ENCODE measurements at places on chromosomes 2 and 18. TPM values are rescaled to one million over a fixed set of nuclear protein-coding genes. Genes with fewer than 3 reads are reported as not detected.

DNA sequence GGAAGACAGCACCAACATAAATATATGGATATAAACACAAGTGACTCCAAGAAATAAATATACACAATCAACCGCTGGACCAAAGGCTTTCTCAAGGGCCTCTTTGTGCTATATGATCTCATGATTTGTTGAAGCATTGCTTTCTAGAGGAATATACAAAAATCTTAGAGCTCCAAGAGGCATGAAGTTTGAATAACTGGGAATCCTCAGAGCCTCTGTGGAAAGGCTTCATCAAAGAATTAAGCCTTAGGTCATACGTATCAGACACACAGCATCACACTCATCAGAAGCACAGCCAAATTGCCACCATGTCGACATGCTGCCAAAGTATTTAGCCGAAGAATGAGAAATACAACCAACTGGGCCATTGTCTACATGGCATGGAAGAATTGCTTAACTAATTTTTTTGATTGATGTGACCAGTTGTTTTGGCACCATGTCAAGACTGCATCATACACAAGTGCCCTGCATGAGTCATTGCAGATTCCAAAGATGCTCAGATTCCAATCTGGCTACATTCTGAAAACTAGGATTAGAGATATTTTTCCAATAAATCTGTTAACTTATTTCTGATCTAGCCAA, 860.6 kb upstream of the ZEB2 start:
- DNase-seq: no peak

DNA sequence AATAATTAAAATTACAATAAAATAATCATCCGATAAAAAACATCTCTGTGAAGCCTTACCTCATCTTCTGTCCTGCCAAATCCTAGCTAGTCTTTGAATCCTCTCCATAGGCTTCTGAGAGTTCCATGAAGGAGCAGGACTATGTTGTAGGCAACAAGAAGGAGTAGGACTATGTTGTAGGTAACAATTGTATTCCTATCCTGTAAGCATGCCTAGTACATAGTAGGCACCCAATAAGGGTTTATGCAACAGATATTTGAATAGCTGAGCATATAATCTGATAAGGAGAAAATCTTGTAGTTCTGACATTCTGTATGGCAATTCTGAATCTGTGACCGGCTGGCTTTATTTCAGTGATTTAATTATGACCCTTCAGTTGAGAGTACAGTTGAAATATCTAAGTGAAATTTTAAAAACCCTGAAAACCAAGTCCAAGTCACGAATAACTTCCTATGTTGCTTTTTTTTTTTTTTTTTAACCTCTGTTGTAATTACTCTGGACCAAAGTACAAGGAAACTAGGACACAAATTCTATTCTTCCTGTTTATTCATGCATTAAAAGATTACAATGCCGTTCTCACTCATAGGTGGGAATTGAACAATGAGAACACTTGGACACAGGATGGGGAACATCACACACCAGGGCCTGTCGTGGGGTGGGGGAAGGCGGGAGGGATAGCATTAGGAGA, 27.8 kb downstream of the VWA3B start:
- DNase-seq: no peak

DNA sequence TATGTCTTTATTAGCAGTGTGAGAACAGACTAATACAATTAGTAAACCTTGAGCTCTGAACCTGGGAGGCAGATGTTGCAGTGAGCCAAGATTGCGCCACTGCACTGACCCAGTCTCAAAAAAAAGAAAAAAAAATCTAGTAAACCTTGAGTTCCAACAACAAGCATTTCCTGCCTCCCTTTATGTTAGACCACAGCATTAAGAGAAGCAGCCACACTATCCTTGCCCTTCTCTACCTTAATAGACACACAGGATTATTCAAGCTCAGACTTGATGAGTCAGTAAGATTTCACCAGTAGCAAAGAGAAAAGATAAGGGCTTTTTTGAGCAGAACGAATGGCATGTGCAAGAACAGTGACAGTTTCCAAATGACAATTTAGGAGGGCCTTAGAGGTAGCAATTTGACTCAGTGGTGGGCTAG, 18.0 kb upstream of the GLS start:
- no peak for DNase-seq

GRCh38 chr2:98580656-98581284, 27.5 kb downstream of the COA5 start:
- no peak for DNase-seq

GRCh38 chr2:104312684-104313083, 541.2 kb upstream of the POU3F3 start:
- no peak for DNase-seq

- no peak for DNase-seq
Measured at GRCh38 chr18:61435064-61435652, 101.9 kb downstream of the CDH20 start.

- DNase-seq: peak; percentile 82
Measured at GRCh38 chr18:48785091-48785614, 165.6 kb downstream of the SMAD7 start.

- no peak for DNase-seq
Measured at GRCh38 chr2:30484145-30484544, 37.1 kb downstream of the LCLAT1 start.

GRCh38 chr2:235606004-235606715, 112.3 kb downstream of the AGAP1 start:
- peak; percentile 29 for DNase-seq

DNA sequence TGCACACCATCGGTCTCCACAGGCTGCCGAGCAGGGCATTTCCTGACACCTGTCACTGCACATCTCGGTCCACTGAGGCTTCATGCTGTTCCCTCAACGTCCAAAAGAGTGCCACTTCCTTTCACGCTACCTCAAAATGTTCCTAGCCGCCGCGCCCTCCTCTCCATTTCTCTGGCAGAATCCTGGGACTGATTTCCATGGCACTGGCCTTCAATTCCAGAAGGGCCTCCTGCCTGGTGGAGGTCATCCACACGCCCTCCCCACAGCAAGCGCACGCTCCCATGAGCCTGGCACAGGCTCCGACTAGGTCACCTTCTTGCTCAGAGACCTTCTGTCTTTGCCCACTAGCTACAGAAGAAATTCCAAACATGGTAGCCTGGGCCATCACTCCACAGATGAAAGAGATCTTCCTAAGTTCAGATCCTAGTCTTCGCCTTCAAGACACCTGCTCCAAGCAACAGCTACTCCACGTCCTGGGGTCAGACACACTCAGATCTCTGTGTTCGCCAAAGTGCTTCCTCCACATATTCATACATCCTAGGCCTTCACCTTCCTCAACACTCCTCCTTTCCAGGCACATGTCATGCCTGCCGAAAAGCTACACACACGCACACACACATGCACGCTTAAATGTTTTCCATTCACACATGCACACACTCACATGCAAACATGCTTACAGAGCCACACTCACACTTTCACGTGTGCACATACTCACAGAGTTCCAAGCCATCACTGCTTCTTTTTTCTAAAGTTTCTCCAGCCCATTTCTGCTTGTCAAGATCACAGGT, 94.0 kb downstream of the PXDN start:
- peak; percentile 50 for DNase-seq

GRCh38 chr2:47486841-47487497, 84.0 kb downstream of the MSH2 start:
- no peak for DNase-seq

DNA sequence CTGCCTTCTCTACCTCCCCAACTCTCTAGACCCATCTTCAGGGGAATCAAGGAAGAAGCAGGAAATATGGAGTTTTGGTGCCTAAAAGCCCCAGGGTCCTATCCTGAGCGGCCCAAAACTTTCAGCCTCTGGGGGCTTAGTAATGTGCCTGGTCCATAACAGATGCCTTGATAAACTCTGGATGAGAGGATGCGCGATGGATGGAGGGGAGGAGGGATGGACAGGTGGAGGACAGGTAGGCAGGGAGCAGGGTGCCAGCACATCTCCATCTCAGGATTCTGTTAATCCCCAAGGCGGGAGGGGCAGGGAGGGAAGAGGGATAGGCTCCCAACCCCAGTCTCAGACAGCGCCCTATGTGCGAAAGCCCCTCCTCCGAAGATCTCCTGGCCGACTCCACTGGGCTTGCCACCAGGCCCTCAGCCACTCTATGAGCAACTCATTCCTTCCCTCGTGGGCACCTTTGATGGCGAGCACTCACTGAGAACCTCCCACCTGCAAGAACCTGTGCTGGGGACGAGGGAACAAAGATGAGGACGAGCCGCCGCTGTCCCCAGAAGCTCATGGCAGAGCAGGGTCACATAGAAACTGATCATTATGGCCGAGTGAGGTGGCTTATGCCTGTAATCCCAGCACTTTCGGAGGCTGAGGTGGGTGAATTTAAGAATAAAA, 23.1 kb downstream of the HS1BP3 start:
- peak; percentile 28 for DNase-seq

DNA sequence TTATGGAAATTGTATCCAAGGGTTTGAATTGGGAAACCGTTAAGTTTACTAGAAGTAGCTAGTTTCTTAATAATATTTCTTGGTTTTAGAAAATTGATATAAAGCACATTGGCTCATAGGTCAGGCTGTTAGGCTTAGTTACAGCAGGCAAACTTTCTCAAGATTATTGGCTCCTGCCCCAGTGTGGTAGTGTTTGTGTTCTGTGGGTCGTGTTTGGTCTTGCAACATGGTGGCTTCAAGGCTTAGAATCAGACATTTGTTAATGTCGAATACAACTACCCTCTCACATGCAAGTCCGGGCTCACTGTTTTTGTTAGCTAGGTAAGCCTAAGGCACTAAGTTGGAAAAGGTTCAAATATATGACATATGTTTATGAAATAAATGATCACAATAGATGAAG, 19.6 kb downstream of the CERS6 start:
- no peak for DNase-seq

DNA sequence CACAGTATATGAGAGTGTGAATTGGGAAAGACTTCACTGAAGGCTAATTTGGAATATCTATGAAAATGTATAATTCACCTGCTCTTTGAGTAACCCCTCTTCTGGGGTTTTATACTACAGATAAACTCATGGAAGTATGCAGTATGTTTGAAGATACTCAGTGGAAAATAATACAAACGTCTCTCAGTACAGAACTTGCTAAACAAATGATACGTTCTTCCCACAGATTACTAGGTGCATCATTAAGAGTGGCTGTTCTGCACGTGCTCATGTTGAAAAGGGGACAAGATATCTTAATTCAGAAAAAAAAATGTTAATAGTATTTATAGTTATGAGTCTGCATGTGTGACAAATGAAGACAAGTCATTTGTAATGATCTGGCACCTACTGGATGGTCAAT, 70.2 kb upstream of the EPAS1 start:
- DNase-seq: no peak

GRCh38 chr2:218985325-218986091, 524 bp upstream of the FEV start:
- peak; percentile 68 for DNase-seq

DNA sequence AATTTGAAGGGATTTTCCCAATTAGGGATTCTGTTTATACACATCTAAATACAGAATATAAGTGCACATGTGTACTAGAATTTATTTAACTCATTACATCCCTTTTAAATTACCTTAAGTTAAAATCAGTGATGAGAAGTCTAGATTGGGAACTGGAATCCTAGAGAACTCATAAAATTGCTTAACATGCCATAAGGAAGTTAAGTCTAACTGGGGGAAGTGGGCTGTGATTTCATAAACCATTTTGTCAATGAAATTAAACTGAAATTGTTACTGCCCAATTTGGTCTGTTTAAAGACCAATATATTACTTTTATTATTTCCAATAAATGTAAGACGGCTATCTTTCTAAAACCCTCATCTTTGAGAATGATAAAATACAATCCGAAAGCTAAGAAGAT, 72.3 kb upstream of the CD226 start:
- no peak for DNase-seq

GRCh38 chr18:10057894-10058791, 144.3 kb downstream of the VAPA start:
- DNase-seq: no peak

DNA sequence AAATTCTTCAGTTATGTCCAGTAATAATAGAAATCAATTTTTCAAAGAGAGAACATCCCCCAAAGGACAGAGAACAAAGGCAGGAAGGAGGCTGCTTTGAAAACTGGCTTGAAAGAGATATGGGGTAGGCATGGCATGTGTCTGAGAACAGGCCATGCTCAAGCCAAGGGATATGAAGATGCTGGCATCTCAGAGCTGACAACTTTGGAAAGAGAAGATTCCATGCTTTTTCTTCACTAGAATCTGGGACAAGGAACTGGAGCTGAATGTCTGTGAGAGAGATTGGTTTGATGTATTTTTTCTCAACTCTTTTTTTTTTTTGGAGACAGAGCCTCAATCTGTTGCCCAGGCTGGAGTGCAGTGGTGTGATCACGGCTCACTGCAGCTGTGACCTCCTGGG, 139.8 kb upstream of the DLX2 start:
- DNase-seq: no peak

GRCh38 chr2:157355618-157356017, 30.0 kb upstream of the ERMN start:
- DNase-seq: no peak

Gene SFTPB
- 1.7 TPM for total RNA-seq

Gene GPR75
- total RNA-seq: 1.7 TPM

Gene INHBB
- 9.9 TPM for total RNA-seq

Gene REG3G
- total RNA-seq: 0.52 TPM

Gene UBR3
- total RNA-seq: 49.2 TPM

Gene PRKAG3
- 0.23 TPM for total RNA-seq

Gene UGT1A8
- total RNA-seq: not detected

Gene RAD51AP2
- not detected for total RNA-seq

Gene CFC1
- not detected for total RNA-seq

Gene PLEKHA3
- 37.2 TPM for total RNA-seq

Gene CDH19
- 5.0 TPM for total RNA-seq
